ENCODE measurements at places on chromosomes 12 and 14.

DNA sequence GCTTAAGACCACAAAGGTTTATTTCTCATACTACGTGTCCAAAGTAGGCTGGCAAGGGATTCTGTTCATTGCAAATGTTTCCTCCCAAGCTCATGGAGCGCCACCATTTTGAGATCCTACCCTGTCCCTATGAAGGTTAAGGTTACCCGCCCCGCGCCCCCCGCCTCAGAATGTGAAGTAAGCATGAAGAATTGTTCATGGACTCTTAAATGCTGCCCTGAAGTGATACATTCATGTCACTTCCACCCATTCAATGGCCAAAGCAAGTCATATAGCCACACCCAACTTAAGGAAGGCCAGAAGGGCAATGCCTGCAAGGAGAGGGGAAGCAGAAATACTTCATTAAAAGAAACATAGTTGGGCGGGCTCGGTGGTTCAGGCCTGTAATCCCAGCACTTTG, 4.2 kb downstream of the TMEM253 start:
- no peak for DNase-seq

GRCh38 chr12:5637698-5638097, 205.8 kb downstream of the NTF3 start:
- DNase-seq = no peak

- DNase-seq = no peak
Measured at GRCh38 chr12:54956818-54957641, 27.5 kb downstream of the TESPA1 start.

DNA sequence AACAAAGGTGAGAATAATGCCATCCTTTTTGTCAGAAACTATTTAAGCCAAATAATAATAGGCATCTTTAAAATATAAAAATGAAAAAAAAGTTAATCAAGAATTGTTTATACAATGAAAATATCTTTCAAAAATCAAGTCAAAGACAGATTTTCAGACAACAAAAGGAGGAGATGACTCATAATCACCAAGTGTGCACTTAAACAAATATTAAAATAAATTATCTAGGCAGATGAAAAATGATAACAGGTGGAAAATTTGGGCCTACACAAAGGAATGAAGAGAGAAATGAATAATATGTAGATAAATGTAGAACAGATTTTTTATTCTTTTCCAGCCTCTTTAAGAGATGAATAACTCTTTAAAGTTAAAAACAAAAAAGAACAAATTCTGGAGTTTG, 250.0 kb upstream of the PLEKHG7 start:
- DNase-seq = no peak

DNA sequence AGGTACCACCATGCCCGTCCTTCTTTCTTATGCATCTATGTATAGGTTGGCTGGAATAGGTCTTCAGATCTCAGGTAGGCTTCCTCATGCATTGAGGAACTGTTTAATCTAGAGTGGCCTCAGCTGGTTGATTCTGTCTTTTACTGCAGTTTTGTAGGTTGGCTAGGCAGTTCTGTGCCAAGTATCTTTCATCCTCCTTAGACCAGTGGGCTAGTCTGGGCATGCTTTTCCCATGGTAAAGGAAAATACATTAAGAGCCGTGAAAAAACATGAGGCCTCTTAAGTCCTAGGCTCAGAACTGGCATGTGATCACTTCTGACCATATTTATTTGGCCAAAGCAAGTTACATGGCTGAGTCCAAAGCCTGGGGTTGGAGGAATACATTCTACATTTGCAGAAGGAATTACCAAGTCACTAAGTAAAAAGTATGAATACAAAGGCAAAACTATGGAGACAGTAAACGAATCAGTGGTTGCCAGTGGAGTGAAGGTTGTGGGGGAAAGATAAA, 137.3 kb downstream of the WIF1 start:
- DNase-seq = no peak

GRCh38 chr14:64746298-64747250, 42.4 kb downstream of the PLEKHG3 start:
- DNase-seq = no peak

DNA sequence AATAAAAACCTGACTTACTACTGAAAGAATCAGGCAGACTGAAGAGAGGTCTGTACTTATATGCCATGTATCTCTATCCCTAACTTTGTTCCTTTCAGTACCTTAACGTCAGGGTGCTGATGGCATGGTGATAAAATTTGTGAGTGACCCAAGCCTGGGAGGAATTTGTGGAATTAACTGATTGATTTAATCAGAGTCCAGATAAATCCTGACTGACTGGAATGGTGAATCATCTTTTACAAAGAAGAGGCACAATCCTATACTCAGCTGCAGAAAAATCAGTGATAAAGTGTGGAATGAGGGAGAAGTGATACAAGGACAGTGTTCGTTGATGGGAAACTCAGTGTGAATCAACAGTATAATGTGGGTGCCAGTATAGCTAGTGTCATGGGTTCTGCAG, 3.7 kb downstream of the TDG start:
- no peak for DNase-seq

All from stimulated activated naive CD8-positive, alpha-beta T cell treated with anti-CD3 and anti-CD28 coated beads, Interleukin-15, amount 100 ng/mL, for 72 hours (primary cell).